ENCODE measurements at places on chromosomes 12 and 14.

DNA sequence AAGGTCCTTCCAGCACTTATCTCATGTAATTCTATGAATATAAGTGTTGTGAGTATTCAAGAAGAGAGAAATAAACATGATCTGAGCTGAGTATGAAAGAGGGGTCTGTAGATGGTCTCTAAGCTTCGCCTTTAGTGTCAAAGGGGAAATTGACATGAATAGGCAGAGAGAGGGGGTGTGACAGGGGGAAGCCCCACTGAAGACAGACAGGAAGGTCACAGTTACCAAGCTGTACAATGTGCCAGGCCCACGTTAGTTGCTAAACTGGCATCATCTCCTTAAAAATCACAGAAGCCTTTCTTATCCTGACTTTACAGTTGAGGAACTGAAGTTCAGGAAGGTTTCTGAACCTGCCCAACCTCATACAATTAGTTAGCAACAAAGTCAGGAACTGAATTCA lies 7.6 kb downstream of the ARHGEF40 start:
- no peak for DNase-seq

- peak; percentile 41 for DNase-seq
These were observed 115.0 kb downstream of the RPAP3 start for GRCh38 chr12:47590771-47591360.

DNA sequence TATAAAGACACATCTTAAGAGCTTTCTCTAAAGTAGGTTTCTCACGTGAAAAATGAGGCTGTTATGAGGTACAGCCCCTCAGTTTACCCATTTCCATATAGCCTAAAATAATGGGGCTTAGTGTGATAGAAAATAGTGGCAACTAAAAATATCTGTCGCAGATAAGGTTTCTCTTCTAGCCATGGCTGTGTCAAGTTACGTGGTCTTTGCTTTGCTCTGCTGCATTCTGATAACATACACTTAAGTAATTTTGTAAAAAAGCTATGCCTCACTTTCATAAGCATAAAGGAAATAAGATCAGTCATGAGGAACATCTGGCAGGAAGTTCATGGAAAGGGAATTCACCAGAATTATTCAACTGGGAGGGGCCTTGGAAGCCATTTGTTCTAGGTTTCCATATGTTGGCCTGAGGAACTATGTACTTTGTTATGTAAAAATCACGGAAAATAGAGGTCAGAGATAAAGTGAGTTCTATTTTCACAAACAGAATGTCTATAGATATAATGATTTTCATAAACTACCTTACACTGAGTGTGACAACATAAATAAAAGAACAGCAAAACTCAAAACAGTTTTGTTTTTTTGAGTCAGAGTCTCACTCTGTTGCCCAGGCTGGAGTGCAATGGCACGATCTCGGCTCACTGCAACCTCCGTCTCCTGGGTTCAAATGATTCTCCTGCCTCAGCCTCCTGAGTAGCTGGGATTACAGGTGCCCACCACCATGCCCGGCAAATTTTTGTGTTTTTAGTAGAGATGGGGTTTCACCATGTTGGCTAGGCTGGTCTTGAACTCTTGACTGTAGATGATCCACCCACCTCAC lies 195.6 kb upstream of the KRR1 start:
- no peak for DNase-seq

DNA sequence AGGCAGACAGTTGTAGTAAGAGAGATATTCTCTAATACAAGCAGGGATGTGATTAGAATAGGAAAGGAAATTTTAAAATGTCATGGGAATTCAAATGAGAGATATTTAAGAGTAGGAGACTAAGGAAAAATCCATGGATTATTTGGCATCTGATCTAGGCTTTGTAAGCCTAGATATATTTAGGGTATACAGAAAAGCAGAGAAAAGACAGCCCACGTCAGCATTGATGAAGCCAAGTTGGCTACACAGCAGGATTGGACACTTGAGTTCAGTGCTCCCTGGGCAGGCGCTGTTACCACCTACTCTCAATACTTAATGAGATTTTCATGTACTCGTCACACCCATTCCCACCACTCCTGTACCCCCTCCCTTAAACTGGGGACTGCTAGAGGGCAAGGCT lies 1.7 kb upstream of the KCNJ8 start:
- DNase-seq = no peak

GRCh38 chr12:8996682-8997405 lies 7.5 kb downstream of the KLRG1 start:
- peak; percentile 15 for DNase-seq

GRCh38 chr12:121452340-121452984 lies 52.5 kb downstream of the RNF34 start:
- DNase-seq = peak; percentile 59

GRCh38 chr12:43806737-43807072 lies 588 bp upstream of the TWF1 start:
- DNase-seq = no peak

- DNase-seq = peak; percentile 52
These were observed 745 bp downstream of the CAND1 start for GRCh38 chr12:67269633-67270573.

- peak; percentile 53 for DNase-seq
These were observed 7.7 kb upstream of the LTBP2 start for GRCh38 chr14:74619672-74620131.

- DNase-seq = no peak
These were observed 430.3 kb downstream of the RAD51B start for GRCh38 chr14:68249661-68250451.

- no peak for DNase-seq
These were observed 3.7 kb upstream of the RTL1 start for GRCh38 chr14:100907240-100907639.

- DNase-seq = no peak
These were observed 242.7 kb downstream of the ATXN7L3B start for GRCh38 chr12:74780182-74780849.

- peak; percentile 86 for DNase-seq
These were observed 770 bp downstream of the ABHD4 start for GRCh38 chr14:22598896-22599244.

- DNase-seq = no peak
These were observed 68.7 kb downstream of the DHRS2 start for GRCh38 chr14:23704890-23705289.

DNA sequence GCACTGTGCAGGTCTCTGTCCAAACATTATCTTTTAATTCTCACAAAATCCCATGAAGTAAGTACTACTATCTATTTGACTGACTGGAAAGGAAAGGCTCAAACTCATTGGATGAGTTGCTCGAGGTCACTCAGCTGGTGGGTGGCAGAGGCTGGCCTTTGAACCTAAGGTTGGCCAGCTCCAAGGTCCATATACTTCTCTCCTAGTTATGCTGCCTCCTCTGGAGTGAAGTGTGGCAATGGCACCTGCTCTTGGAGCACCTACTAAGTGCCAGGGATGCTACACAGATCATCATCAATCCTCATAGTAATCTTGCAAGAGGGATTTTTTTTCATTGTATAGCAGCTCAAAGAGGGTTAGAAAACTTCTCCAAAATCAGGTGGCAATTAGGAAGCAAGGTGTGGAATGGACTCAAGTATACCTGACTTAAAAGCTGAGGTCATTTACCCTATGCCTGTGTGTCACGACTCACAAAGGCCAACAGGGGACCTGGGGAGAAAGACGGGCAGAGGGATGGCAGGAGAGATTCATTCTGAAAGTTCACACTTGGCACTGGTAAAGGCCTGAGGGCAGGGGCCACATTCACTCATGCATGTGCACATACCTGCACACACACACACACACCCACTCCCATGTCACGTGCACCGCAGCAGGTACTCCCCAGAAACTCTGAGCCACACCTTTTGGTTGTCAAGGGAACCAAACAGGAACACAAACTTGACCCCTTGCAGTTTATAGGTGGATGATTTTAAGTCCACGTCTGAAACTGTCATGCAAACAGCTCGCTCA lies 146.4 kb downstream of the FOXN3 start:
- peak; percentile 43 for DNase-seq

DNA sequence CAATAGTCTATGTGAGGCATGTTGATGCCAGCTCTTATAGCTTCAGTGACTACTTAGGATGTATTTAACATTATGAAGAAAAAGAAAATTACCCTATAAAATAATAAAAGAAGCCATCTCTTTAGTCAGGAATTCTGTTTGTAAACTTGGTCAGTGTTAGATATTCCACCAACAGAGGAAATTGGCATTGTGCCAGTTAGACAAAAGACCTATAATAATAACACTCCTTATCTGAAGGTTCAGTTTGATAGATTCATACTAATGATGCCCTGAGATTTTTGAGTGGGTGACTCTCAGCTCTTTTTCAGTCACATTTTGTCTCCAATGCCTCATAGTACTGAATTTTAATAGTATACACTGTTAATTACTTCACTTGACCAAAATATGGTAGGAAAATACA lies 6.6 kb downstream of the SYT10 start:
- no peak for DNase-seq

DNA sequence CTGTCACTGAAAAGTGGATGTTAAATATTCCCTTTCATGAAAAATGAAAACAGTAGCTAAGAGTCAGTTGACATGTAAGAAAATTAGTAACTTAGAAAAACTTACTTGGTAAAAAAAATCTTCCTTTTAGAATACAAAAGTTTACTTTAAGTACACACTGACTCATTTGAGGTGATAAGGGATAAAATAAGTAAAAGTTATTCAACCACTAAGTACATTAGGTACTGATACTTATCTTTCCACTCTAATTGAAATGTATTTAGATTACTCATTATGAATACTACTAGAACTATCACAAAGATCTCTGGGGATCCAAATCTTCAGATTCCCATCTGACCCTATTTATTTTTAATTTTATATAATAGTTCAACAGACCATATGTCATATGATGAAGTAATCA lies 12.2 kb downstream of the SYCP3 start:
- no peak for DNase-seq

DNA sequence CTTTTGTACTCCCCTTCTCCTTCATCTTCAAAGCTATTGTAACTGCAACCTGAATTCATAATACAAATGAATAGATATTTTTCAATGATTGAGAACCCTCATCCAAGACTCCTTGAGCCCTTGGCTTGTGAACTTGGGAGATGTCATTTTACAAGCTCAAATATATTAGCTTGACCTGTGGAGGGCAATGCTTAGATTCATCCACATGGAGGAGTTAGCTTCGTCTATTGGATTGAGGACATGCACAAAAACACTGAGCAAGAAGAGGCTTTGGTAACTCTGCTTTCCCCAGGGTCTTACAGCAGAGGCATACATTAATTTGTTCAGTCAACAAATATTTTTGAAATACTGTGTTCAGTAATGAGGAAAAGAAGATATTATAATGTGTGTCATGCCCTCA lies 101.1 kb downstream of the OTOGL start:
- no peak for DNase-seq

GRCh38 chr12:86903159-86903558 lies 647.0 kb upstream of the MGAT4C start:
- peak; percentile 4 for DNase-seq

- no peak for DNase-seq
These were observed 306.3 kb upstream of the FLRT2 start for GRCh38 chr14:85223667-85224066.

- no peak for DNase-seq
These were observed 117.6 kb downstream of the CMAS start for GRCh38 chr12:22163594-22163993.

DNA sequence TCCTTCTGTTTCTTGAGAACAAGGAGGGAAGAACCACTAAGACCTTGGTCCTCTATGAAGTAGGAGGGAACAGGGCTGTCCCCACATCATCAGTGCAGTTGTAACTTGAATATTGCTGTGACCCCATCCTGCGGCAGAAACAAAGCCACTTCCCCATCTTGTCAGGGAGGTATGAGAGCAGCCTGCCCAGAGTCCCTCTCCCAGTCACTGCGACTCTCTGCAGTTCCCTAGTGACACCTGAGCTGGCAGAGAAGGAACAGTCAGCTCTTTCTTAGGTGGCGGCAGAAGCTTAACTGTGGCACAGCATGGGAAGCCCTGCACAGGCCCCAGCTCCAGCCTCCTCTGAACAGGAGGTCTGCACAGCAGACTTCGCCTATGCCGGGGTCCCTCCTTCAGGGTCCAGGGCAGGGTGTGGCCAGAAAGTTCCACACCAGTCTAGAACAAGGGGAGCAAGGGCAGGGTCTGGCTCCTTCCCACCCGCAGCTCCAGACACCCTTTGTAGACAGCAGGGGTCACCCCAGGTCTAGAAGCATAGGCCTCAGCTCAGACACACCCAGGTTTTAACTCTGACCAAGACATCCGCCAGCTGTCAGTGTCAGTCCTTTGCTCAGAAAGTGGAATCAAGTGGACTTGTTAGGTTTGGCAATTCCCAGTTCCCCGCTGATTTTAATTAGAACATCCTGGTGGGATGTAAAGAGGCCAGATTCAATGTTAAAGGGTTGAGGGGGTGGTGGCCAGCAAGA lies 36.8 kb downstream of the DEGS2 start:
- DNase-seq = peak; percentile 38

DNA sequence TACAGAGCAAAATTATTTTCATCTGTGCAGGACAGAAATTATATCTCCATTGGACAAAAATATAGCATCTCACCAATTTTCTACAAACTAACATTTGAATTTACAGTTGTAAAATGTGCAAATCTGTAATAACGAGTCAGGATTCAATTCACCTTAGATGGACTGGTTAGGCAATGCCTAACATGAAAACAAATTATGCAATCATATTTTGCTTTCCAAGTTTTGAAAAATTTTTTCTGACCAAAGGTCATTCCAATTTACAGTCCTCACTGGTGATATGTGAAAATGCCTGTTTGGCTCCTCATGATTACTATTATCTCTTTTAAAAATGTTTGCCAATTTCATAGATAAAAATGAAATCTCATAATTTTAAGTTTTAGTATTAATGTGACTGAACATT lies 6.5 kb upstream of the CPM start:
- DNase-seq = no peak

GRCh38 chr14:29648045-29648444 lies 279.6 kb downstream of the PRKD1 start:
- no peak for DNase-seq

- no peak for DNase-seq
These were observed 38.6 kb upstream of the ACSS3 start for GRCh38 chr12:81039231-81039630.

GRCh38 chr14:89603938-89604480 lies 187.0 kb upstream of the FOXN3 start:
- DNase-seq = peak; percentile 30

DNA sequence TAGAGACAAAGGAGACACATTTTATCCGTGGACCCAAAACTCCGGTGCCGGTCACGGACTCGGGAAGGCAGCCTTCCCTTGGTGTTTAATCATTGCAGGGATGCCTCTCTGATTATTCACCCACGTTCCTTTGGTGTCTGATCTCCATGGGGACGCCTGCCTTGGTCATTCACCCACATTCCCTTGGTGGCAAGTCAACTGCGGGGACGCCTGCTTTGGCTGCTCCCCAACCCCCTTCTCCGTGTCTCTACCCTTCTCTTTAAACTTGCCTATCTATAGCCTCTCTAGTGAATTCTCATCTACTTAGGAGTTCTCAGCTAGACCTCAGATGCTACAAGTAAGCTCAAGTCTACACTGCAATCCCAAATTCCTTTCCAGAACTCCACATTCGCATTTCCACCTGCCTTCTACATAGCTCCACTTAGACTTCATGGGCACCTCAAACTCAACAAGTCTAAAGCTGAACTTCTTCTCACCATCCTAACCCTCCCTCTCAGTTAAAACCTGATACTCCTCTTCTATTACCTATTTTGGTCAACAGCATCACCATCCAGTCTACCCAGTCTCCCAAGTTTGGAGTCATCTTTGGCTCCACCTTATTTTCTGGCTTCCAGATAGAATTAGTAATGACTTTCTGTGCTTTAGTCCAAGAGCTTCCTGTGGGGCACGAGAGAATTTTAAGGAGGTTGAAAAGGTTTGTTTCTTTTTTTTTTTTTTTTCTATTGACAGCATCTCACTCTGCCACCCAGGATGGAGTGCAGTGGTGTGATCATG lies 14.4 kb downstream of the SPTLC2 start:
- no peak for DNase-seq

- DNase-seq = no peak
These were observed 9.7 kb upstream of the PCK2 start for GRCh38 chr14:24084440-24084839.

All from stomach (tissue), 19 donors.